Activated CD4-positive, CD25-positive, alpha-beta regulatory T cell (primary cell): ENCODE measurements at places on chromosomes 7 and 10.

GRCh38 chr7:91263384-91264045 is 718 bp upstream of the FZD1 start:
- DNase-seq = no peak

GRCh38 chr10:33352175-33352574 is 17.7 kb upstream of the NRP1 start:
- DNase-seq = no peak

DNA sequence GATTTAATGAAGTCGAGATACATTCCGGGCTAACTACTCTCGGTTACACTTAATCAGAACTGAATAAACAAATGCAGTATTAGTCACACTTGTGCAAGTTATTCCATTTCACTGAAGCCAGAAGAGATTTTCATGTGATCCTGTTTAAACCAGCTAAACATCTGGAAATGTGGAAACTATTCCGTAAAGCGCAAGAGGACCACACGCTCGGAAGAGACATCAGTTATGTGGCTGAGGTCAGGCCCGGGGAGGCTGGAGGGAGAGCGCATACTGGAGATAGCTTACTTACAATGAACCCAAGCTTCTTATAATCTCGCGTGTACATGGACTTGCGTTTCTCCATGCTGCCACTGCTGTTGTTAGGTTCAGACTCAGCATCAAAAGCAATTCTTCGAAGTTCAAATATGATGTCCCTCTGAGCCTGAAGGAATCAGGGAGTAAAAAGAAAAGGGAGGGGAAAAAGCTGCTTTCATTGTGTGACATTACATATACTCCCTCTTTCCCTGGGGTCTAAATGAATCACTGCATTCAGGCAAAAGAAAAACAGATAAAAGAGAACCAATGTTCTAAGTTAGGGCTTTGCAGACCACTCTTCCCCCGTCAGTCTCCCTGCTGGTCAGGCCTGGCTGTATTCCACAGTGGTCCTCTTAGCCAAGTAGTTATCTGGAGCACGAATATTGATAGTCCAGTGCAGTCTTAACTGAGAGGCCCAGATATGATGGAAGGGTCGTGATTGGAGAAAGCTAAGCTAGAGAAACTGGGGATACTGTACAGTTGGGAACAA is 237.4 kb downstream of the ELMO1 start:
- no peak for DNase-seq

- no peak for DNase-seq
Measured at GRCh38 chr10:6537770-6538169, 42.3 kb downstream of the PRKCQ start.

DNA sequence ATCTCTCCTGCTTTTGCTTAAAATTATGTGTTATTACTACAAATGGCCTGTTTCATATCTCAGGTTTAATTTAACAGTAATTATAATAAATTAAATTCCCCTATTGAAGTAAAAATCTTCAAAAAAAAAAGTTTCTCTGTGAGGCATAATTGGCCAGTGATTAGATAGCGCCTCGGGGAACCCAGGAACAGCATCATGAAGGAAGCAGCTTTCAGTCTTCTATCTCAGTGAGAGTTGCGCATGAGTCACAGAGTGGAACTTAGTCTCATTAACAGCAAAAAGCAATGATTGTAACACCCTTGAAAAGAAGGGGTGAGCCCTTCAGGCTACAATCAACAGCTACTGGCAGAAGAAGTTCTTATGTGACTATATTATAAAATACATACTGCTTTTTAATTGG is 506.2 kb upstream of the ZWINT start:
- no peak for DNase-seq
